ENCODE measurements at places on chromosomes 2 and 18. TPM values are rescaled to one million over a fixed set of nuclear protein-coding genes. Genes with fewer than 3 reads are reported as not detected.

SP5 gene
- 1.3 TPM for total RNA-seq

DNA sequence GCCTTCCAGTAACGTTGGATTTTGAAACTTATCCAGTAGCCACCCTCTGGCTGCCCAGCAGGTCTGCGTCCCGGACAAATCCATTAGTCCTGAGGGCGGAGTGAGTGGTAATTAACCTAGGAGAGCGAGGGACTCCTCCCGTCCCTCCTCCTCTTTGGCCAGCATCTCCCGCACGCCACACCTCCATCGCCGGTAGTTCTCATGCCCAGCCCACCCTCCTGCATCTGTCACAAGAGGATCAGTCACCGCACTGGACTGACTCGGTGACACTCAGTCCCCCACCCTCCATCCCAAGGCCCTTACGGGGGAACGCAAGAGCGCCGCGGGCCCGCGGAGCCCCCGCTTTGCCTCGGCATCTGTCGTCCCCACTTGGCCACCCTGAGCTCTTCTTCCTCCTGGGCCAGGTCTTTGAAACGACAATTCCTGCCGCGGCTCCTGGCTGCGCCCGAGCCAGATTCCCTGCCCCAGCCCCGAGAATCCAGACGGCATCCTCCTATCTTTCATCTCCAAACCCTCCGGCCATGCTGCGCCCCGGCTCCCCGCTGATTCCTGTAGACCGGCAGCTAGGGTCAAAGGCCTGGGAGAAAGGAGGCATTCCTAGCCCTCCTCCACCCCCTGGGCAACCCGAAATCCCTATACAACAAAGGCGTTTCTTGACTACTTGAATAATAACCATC lies 77.5 kb downstream of the EIF2AK3 start:
- DNase-seq: no peak

- DNase-seq: no peak
These were observed 14.0 kb downstream of the PXDN start for GRCh38 chr2:1730015-1730927.

PIAS2 gene
- total RNA-seq: 33.1 TPM

DNA sequence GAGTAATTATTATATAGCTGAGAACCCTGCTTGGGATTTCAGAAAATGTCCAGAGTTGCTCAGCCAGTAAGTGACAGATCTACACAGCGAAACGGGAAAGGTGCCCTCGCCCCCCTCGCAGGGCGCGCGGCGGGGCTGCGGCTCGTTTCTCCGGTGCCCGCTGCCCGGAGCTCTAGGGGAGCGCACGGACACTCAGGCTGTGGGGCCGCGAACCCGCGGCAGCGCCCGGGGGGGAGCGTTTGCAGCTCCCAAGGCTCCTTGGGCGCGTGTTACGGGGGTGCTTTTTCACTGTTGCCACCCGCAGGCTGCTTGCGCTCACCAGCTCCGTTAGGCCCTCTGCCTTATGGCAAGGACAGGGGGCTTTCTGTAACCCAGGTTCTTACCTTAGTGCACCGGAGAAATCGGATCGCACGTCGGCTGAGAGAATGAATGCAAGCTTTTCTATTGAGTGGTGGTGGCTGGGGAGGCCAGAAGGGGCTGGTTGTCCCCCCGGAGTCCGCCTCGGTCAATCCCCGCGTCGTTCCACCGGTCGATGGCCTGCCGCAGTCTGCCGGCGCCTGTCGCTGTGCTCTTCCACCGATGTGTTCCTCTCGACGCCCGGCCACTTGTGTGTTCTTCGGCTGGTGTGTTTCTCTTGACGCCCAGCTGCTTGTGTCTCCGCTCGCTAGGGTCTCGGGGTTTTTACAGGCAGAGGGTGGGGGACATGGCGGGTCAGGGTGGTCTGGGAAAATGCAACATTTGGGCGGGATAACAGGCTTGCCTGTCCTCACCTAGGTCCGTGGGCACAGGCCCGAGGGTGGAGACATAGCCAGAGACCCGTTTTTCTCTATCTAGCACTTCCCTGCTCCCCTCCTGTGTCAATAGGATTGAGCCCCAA lies 758.8 kb upstream of the DDX18 start:
- no peak for DNase-seq

DNA sequence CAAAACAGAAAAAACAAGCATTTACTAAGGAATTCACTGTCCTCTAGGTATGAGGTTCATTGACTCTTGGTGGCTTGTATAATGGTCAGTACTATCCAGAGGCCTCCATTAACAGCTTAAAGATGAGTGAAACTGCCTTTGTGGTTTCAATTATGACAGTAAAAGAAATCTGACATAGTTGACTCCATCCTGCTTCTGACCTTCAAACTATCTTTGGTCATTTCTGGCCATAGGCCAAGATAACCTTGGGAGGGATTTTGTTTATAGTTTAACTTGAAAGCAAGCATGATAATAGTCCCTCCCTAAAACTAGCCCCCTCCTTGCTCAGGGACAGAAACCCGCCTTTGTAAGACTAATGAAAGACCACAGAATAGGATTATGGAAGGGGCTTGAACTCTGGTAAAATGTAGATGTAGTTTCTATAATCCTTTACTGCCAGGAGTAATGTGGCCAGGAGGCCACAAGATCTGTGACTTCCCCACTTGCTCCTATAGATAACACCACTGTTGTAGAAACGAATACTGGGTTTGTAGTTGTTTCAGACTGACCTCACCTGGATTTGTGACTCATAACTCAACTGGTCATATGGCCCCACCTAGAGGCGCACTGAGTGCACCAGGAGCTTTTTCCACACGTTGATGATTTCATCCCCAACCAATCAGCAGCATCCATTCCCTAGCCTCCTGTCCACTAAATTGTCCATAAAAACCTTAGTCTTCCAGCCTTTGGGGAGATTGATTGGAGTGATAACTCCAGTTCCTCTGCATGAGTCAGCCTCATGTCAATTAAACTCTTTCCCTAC lies 8.6 kb upstream of the PLEKHM3 start:
- DNase-seq: peak; percentile 76

LYPD6B gene
- total RNA-seq: 1.7 TPM

DNA sequence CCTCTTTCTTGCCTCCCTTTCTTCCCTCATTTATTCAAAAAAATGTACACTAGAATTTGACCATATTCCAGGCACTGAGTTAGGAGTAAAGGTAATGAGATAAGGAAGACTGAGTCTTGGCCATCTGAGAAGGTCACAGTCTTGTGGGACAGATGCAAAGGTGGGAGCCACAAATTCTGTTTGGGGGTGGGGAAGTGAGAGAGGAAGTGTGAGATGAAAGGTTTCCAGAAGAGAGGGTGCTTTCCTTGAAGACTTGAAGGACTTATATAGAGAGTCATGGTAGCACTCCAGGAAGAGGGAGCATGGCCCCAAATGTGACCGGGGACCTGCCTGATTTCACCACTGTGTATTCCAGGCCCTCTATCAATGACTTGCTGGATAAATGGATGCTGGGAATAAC lies 320.6 kb downstream of the LPIN1 start:
- DNase-seq: no peak

ACTR3 gene
- total RNA-seq: 252 TPM

DNA sequence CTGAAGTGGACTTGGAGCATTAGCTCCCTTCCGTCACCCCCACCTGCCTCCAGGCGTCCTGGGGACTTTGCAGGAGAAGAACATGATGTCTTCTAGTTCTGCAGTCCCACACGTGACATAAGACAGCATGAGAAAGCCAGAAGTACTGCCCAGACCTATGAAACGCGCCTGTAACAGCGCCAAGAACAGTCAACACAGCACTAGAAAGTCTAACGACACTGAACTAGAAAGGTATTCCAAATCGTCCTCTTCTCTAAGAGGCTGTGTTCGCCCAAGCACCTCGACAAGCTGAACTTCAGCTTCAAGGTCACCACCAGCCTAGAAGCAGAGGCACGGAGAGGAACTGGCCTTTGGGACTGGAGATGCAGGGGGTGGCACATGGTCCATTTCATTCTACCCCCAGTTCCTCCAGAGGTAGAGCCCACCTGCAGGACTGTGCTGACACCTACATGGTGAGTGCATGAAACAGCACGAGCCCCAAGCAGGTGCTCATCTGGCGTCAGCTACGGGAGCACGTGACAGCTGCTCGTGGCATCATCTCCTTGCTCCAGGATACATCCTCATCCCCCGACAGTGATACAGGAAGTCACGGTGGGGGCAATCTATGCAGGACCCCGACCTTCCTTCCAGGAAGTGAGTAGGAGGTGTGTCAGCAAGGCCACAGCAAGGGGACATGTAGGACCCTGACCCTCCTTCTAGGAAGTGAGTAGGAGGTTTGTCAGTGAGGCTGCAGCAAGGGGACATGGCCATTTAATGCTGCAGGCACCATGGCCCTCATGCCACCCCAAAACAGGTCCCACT lies 3.7 kb downstream of the HDAC4 start:
- no peak for DNase-seq

UGT1A5 gene
- 2.1 TPM for total RNA-seq

GRCh38 chr2:43559391-43560230 lies 36.2 kb downstream of the THADA start:
- DNase-seq: no peak

- DNase-seq: no peak
These were observed 69.7 kb downstream of the ADAM23 start for GRCh38 chr2:206512999-206513398.

RAPGEF4 gene
- total RNA-seq: 2.3 TPM

DNA sequence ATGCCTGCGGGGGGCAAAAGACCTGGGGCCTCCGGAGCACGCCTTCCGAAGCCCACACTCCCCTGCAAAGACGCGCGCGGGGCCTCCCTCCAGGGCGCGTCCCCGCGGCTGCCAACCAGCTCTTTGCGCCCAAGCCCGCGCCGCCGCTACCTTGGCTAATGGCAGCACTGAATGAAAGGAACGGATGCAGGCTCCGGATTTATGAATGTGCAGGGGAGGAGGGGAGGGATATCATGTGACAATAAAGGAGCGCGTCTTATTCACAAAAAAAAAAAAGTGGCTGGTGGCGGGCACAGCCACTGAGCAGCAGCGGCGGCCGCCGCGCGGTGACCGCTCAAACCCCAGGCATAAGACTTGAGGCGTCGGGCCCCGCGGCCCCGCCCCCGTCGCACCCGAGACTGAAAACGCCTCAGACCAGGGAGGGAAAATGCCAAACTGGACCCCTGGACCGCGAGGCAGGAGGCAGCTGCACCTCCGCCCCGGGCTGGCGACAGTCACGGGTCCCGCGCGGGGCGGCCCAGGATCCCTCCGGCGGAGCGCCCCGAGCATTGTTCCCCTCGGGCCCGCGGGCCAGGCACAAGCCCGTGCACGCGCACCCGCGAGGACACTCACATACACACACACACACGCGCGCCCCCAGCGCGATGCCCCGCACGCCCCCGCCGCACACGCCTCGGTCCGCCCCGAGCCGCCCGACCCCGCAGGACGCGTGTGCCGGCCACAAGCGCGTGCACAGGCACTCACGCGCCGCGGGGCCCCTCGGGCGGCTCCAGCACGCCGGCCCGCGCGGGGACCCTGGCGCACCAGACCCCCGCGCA lies 1.6 kb downstream of the SPRED2 start:
- peak; percentile 76 for DNase-seq

- no peak for DNase-seq
These were observed 2.3 kb upstream of the ITGA4 start for GRCh38 chr2:181454686-181455450.

- no peak for DNase-seq
These were observed 21.8 kb upstream of the NT5C1B start for GRCh38 chr2:18611184-18611583.

ROCK1 gene
- 35.8 TPM for total RNA-seq

GRCh38 chr18:10671441-10671840 lies 145.6 kb downstream of the NAPG start:
- no peak for DNase-seq

GRCh38 chr2:164012581-164012980 lies 276.8 kb upstream of the FIGN start:
- DNase-seq: no peak

MC4R gene
- not detected for total RNA-seq

GRCh38 chr18:78713069-78713468 lies 266.5 kb upstream of the SALL3 start:
- no peak for DNase-seq

NGEF gene
- total RNA-seq: 41.4 TPM

GRCh38 chr2:36513661-36514060 lies 84.3 kb downstream of the FEZ2 start:
- no peak for DNase-seq

- DNase-seq: no peak
These were observed 58.4 kb upstream of the GALR1 start for GRCh38 chr18:77191071-77191751.

- DNase-seq: no peak
These were observed 177.8 kb upstream of the SCN7A start for GRCh38 chr2:166671801-166672200.

- DNase-seq: peak; percentile 62
These were observed 1.1 kb upstream of the IMP4 start for GRCh38 chr2:130341562-130342019.

- peak; percentile 21 for DNase-seq
These were observed 70.9 kb downstream of the ZEB2 start for GRCh38 chr2:144449028-144449406.

DNA sequence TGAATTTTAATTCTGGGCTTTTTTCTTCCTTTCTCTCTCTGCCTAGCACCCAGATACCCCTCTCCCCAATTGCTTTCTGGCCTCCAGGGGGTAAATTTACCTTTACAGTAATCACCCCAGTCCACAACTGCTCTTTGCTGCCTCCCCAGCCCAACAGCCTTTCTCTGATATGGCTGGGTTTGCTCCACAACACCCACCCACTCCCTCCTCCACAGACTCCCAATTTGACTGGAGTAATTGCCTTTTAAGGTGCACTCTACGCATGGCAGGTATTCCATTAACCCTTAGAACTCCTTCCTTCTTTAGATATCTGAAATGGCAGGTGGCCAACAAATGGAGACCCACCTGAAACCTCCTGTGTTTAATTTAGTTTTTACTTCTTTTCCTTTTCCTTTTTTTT lies 3.6 kb downstream of the CELF4 start:
- no peak for DNase-seq
